ENCODE measurements at places on chromosomes 13 and 19.
A peak's percentile ranks its signal among the peaks of the same experiment; 100 is the strongest.

GRCh38 chr19:1401138-1401888 lies at the start of gene GAMT:
Gene GAMT, minus strand, starts transcription at chr19:1401542. Its CDS starts 66 bp downstream, at chr19:1401476.
- DNase-seq: peak; percentile 35

GRCh38 chr13:76874479-76874878 lies 11.7 kb downstream of the KCTD12 start:
- DNase-seq: no peak

DNA sequence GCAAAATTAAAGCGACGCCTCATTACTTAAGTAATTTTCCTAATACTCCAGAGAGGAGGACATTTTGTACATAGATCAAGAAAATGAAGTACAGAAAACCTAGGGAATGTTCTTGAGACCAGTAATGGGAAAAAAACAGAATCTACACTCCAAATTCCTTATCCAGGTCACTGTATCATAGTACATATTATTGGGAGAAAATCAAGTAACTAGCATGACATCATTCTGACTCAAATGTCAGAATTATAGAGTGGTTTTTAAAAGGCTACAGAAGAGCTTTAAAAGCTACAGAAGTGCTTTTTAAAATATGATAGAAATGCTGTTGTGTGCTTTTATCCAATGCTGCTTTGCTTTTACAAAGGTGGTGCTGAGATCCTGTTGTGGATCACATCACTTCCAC lies 86.3 kb upstream of the SLC15A1 start:
- DNase-seq: no peak

DNA sequence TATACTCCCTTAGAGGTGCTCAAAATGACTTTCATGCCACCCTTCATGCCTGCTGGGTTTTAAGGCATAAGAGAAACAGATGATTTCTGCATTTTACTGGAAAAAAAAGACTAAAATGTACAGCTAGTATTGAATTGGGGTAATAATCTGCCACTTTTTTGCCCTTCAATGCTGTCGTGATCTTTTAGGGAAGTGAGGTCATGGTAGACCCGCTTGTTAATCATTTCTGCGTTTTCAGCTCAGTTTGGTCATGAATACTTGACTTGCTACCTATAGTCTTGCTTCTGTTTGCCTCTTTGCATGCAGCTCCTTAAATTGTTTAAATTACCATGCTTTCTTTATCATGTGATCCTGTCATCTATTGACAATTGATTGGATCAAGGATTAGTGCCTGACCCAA lies 90.4 kb downstream of the PCCA start:
- DNase-seq: no peak

Data from CD4-positive, alpha-beta T cell treated with Interleukin-15 for 4 hours (primary cell).